K562 (cell line): ENCODE measurements at places on chromosomes 1 and 21. TPM values are rescaled to one million over a fixed set of nuclear protein-coding genes. Genes with fewer than 3 reads are reported as not detected.

DNA sequence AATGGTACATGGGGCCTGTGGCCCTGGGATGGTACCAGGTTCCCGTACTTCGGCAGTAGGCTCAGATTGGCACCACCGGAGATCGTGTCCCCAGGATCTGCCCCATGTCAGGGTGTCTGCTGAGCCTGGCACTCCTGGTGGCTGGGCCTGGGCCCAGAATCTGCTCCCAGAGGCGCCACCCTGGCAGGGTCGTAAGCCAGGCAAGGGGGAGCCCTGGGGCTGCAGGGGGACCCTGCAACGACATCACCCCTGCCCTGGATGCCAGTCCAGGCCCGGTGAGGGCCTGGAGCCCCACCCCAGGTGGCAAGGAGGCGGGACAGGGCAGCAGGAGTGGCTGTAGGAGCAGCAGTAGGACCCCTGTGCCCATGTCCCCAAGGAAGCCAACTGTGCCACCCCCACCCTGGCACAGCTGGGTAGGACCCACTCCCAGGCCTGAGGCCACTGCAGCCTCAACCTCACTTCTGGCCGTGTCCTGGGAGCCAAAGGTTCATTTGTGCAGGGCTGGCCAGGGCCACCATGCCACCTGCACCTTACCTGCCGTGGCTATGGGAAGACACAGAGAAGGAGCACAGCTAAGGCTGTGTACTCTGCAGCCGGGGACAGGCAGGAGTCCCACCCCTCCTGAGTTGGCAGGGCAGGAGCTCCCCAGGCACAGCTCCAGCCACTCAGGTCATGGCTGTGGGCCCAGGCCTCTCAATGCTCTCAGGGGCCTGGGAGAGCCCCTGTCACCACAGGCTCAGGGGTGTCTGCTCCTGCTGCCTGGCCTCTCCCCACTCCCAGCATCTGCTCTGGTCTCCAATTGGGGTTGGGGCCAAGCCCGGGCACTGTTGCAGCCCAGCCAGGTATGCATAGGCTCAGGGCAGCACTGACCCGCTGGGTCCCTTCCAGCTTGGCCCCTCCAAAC lies 141.7 kb downstream of the EIF4G3 start:
- H3K27me3 ChIP-seq, result no peaks in the 10 kb centered on the region
- no peaks in the 10 kb centered on the region for H3K36me3 ChIP-seq
- DNase-seq, result no peak
- no peak overlapping the region for H3K27ac ChIP-seq

- no peak for DNase-seq
- no peak overlapping the region for H3K27ac ChIP-seq
- peaks cover 6% of the 10 kb centered on the region for H3K4me1 ChIP-seq
- no peak overlapping the region for H3K4me3 ChIP-seq
Observed at GRCh38 chr1:111921948-111922347, 67.5 kb downstream of the KCND3 start.

GRCh38 chr1:176102768-176103350 lies 104.2 kb downstream of the COP1 start:
- no peak overlapping the region for H3K4me3 ChIP-seq
- H3K27me3 ChIP-seq, result no peaks in the 10 kb centered on the region
- no peak overlapping the region for H3K27ac ChIP-seq
- DNase-seq, result no peak

DNA sequence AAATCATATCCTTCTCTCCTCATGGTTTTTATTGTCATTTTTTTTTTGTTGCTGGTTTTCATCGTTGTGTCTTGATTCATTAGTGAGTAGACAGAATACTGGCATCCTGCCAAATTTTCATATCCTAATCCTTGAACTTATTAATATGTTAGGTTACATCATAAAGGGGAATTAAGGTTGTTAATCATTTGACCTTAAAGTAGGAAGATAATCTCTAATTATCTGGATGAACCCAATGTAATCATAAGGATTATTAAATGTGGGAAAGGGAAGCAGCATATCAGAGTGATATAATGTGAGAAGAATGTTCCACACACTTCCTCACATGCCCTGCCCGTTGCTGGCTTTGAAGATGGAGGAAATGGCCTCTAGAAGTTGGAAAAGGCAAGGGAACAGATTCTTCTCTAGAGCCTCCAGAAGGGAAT lies 299.7 kb downstream of the HMCN1 start:
- H3K36me3 ChIP-seq, result no peaks in the 10 kb centered on the region
- H3K27me3 ChIP-seq, result no peaks in the 10 kb centered on the region
- no peak for DNase-seq
- no peak overlapping the region for H3K4me3 ChIP-seq
- H3K27ac ChIP-seq, result no peak overlapping the region
- no peaks in the 10 kb centered on the region for H3K4me1 ChIP-seq

- DNase-seq, result no peak
- H3K4me1 ChIP-seq, result no peaks in the 10 kb centered on the region
- H3K27ac ChIP-seq, result no peak overlapping the region
- no peaks in the 10 kb centered on the region for H3K27me3 ChIP-seq
Observed at GRCh38 chr1:8184301-8184700, 133.6 kb upstream of the SLC45A1 start.

DNA sequence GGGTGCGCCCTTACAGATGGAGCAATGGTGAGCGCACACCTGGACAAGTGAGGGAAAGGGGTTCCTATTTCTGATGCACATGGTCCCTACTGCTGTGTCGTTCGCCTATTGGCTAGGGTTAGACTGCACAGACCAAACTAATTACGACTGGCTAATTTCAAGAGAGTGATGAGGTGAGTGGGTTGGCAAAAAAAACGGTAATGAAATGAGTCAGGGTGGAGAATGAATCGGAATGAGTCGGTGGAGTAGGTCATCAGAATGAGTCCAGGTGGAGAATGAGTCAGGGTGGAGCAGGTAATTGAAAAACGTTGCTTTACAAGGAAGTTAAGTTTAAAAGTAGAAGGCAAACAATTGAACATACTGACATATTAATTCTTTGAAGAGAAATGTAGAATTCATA lies 79.8 kb downstream of the WDR4 start:
- H3K27ac ChIP-seq, result no peak overlapping the region
- H3K27me3 ChIP-seq, result peaks cover 41% of the 10 kb centered on the region
- no peak overlapping the region for H3K4me3 ChIP-seq
- DNase-seq, result no peak
- no peaks in the 10 kb centered on the region for H3K36me3 ChIP-seq
- no peaks in the 10 kb centered on the region; the same call in 1 of the 2 replicates for H3K4me1 ChIP-seq

DNA sequence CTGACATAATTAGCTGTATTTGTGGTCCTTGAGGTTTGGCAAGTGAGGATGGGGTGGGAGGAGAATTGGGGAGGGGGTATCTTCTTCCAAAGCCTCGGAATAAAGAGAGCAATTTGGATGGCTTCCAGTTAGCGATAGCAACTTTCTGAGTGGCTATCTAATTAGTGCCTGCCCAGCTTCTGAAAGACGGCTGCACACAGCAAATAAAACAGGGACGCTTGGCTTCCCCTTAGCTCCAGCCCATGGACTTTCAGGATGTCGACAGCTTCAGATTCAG lies 31.1 kb downstream of the KLHDC7A start:
- H3K27me3 ChIP-seq, result peaks cover 2% of the 10 kb centered on the region; the same call in 1 of the 3 replicates
- H3K4me3 ChIP-seq, result no peak overlapping the region
- no peak for DNase-seq

DNA sequence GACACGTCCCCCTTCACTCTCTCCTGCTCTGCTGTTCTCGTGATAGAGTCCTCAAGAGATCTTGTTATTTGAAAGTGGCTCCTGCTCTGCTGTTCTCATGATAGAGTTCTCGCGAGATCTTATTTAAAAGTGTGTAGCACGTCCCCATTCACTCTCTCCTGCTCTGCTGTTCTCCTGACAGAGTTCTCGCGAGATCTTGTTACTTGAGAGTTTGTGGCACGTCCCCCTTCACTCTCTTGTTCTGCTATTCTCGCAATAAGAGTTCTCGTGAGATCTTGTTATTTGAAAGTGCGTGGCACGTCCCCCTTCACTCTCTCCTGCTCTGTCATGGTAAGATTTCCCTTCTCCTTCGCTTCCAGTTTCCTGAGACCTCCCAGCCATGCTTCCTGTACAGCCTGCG lies 47.9 kb downstream of the SMYD3 start:
- no peak for DNase-seq
- H3K36me3 ChIP-seq, result no peaks in the 10 kb centered on the region
- no peaks in the 10 kb centered on the region for H3K4me1 ChIP-seq
- H3K4me3 ChIP-seq, result no peak overlapping the region
- no peak overlapping the region for H3K27ac ChIP-seq
- no peaks in the 10 kb centered on the region; the same call in 2 of the 3 replicates for H3K27me3 ChIP-seq

DNA sequence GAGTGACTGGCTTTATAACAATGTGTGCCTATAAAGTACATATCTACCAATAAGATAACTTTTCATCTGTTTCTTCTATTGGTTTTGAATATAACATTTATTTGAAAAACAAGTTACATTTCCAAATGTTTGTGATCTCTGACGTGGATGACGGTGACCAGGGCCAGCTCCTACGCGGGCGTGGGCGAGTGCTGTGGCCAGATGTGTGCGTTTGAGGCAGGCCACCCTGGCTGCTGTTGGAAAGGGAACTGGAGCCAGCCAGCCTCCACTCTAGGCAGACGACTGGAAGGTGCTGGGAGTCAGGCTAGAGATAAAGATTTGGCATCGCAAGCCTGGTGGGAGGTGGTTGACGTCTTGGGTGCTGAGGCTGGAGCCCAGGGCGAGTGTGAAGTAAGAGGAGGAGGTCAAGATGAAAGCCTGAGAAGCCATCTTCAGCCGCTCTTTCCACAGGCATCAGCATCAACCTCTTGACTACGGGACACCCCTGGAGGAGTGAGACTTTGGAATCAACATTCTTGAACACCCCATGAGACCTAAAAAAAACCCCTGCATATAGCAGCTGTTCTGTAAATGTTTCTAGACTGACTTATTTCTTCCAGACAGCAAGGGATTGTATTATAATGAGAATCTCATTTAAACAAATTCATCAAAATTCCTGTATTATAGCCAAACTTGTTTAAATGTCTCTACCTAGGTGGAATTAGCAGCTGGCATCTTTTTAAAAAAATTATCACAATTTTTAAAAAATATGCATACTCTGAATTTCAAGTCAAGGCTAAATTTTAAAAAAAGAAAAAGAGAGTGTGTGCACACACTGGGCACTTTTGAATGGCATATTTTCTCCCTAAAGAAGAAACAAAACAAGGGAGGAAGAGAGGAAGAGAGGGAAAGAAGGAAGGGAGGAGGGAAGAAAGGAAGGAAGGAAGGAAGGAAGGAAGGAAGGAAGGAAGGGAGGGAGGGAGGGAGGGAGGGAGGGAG lies 112.5 kb upstream of the SLC44A3 start:
- H3K36me3 ChIP-seq, result no peaks in the 10 kb centered on the region
- no peaks in the 10 kb centered on the region for H3K4me1 ChIP-seq
- no peak overlapping the region for H3K4me3 ChIP-seq
- peaks cover 4% of the 10 kb centered on the region; the same call in 1 of the 3 replicates for H3K27me3 ChIP-seq
- H3K27ac ChIP-seq, result no peak overlapping the region
- no peak for DNase-seq

DNA sequence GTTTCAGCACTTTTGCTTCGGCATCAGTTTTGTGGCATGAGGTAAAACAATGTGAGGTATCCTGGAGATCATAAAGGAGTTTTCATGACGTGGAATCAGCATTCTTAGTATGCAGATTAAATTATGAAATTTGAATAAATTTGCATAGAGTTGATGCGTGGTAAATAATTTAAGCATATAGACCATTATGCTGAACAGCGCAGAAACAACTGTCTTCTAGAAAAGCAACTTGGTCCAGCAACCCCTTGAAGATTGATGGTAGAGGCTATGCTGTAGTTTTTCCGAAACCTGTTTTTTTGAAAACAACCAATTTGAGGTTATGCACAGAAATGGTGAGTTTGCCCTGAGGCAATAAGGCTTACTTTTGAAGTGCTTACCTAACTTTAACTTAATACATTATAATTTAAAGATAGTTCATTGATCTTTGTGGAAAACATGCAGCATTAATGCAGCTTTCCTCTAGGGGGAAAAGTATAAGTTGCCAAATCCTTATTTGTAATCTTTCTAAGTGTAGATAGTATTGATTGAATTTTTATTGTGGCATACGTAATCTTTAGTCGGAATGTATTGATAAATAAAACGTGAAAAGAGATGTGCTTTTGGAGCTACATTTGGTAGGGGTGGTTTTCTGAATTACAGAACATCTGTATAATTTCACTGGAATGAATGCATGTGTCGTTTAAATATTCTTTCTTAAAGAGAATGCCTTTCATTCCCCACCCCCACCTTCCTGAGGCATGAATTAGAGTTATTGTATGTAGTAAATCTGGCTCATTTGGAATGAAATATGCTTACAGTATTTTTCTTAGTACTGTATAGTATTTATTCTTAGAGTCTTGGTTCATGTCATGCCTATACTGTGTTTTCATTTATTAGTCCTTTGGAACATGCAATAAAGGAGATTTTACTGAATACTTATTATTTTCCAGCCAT lies 3.8 kb downstream of the PRDM2 start:
- H3K4me3 ChIP-seq, result no peak overlapping the region
- no peaks in the 10 kb centered on the region for H3K36me3 ChIP-seq
- no peak overlapping the region for H3K27ac ChIP-seq
- peaks cover 11% of the 10 kb centered on the region for H3K4me1 ChIP-seq
- H3K27me3 ChIP-seq, result peaks cover 32% of the 10 kb centered on the region

NSL1 gene
- 59.1 and 65.4 TPM in 2 replicates for total RNA-seq

GIPC2 gene
- total RNA-seq, result 0.04 TPM in 2 replicates

TBX15 gene
- total RNA-seq, result 2.6 and 2.7 TPM in 2 replicates
